Common myeloid progenitor, CD34-positive (primary cell): ENCODE measurements at places on chromosomes 3 and 15.

DNA sequence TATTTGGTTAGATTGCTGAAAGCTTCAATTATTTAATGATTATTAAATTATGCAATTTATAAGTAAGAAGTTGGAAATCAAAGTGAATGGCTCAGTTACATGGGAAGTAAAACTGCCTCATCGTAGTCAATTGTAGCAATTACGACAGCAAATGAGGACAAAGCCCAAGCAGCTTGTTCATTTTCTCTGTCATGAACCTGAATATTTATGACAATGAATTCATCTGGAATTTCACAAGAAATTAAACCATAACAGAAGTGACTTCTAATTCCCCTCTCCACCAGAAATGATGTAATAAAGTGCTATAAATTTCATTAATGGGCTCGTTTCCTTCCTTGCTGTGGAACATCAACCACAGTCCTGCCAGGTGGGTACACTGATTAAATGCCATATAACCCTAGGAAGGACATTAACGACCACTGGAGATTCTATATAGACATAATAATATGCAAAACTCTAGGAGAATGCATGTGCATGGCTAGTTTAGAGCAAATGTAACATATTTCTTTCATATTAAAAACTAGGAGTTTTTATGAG is 273.8 kb upstream of the DCBLD2 start:
- DNase-seq, result peak; percentile 9

DNA sequence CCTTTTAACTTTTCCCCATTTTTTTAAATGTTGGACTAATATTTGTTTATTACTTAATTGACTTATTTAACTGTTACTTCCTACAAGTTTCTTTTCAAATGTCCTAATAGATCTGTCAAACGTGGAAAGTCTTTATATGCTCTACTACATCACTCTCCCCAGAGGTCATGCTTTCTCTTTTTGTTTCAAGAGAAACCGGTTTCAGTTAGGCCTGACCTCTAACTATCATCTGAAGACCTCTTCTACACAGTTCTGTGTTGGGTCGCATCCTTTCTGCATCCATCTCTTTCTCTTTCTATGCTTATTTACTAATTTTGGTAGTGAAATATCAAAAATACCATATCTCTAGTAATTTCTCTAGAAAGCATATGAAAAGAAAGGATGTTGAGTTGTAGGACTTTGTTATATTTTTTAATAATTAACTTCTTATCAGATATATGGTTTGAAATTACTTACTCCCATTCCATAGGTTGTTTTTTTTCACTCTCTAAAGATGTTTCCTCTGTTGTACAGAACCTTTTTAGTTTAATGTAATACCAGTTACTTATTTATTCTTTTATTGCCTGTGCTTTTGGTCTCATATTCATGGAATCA is 781.2 kb upstream of the ARPP21 start:
- no peak for DNase-seq

- no peak for DNase-seq
Measured at GRCh38 chr3:160810362-160811236, 54.6 kb downstream of the PPM1L start.

DNA sequence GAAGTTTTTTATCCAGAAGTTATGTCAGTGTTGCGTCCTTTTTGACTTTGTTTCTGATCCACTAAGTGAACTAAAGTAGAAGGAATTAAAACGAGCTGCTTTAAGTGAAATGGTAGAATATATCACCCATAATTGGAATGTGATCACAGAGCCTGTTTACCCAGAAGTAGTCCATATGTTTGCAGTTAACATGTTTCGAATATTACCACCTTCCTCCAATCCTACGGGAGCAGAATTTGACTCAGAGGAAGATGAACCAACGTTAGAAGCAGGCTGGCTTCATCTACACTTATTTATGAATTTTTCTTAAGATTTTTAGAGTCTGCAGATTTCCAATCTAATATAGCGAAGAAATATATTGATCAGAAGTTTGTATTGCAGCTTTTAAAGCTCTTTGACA is 57.6 kb downstream of the DNAH1 start:
- DNase-seq, result no peak

DNA sequence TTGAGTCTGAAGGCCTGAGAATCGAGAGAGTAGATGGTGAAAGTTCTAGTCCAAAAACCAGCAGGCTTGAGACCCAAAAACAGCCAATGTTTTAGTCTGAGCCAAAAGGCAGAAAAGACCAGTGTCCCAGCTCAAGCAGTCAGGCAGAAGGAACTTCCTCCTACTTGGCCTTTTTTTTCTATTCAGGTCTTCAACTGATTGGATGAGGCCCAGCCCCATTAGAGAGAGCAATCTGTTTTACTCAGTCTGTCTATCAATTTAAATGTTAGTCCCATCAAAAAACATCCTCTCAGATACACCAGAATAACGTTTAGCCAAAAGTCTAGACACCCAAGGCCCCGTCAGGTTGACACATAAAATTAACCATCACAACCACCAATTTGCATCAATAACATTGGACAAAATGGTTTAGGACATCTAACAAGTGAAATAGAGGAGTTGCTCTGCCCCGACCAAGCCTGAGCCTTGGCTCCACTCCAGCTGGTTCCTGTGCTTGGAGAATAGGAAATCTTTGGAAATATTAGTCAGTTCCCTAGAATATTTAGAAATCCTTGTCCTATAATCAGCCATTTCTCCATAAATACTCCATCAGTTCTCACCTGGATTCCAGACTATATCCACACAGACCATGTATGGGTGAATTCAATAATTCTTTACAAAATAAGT is 51.4 kb upstream of the LIPC start:
- DNase-seq, result no peak

GRCh38 chr3:99857278-99857677 is 39.6 kb downstream of the CMSS1 start:
- DNase-seq, result no peak

- DNase-seq, result no peak
Measured at GRCh38 chr3:110955301-110955880, 116.2 kb upstream of the NECTIN3 start.

DNA sequence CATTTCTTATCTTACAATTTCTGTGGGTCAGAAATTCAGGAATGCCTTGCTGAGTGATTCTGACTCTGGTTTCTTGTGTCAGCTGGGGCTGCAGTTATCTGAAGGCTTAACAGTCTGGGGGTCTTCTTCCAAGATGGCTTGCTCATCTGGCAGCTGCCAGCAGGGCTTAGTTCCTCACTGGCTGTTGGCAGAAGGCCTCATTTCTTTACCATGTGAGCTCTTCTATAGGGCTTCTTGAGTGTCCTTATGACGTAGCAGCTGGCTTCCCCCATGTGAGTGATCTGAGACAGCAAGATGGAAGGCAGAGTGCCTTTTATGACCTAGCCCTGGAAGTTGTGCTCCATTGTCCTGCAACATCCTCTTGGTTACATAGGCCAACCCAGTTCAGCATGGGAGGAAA is 82.0 kb upstream of the PDZRN3 start:
- DNase-seq, result no peak

DNA sequence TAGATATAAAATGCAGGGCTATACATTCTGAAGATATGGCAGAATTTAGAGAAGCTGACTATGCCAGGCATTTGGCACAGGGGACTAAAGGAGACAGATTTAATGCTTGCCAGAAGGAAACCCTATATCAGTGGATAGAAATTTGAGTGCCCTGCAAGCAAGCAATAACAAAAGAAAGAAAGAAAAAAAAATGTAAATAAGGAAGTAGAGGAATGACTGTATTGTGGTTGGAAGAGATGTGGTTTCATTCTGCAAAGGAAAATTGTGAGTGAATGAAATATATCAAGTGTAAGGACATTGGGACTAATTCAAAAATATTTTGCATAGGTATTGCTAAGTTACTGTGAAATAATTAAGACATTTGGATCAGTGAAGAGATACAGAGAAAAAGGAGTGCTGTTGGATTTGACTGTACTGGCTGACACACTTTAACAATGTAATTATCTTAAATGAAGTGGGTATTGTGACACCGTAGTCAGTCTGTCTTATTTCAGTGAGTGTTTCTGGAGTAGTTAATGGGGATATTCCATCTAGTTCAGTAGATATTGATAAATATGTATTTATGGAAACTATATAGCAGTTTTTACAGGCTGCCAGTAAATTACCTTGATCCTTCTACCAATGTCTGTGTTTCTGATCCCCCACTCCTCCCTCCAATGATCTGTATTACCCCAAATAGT is 418.2 kb downstream of the CNTN4 start:
- no peak for DNase-seq

- no peak for DNase-seq
Measured at GRCh38 chr3:138356730-138357405, 8.5 kb downstream of the MRAS start.

DNA sequence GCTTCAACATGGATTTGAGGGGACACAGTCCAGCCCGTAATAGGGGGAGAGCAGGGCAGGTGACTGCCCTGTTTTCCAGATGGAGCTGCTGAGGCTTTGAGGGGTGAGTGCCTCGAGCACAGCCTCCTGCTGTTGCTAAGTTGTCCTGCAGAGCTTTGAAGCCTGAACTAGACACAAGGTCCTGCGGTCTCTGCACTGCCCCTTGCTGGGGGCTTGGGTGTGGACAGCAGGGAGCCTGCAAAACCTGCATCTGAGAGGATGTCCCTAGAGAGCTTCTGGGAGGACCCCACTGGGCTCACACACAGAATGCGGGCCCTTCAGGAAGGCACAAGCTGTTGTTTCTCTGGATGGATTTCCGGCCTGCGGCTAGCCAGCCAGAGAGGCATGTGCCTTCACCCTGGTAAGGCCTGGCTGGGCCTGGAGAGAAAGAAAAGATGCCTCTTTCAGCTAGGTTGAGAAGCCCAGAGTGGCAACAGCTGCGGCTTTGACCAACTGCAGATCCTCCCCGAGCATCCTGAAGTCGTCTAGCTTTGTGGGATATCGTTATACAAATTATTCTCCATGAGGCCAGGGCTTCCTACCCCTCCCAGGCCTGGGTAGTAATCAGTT is 226.2 kb downstream of the SLCO3A1 start:
- DNase-seq, result no peak

DNA sequence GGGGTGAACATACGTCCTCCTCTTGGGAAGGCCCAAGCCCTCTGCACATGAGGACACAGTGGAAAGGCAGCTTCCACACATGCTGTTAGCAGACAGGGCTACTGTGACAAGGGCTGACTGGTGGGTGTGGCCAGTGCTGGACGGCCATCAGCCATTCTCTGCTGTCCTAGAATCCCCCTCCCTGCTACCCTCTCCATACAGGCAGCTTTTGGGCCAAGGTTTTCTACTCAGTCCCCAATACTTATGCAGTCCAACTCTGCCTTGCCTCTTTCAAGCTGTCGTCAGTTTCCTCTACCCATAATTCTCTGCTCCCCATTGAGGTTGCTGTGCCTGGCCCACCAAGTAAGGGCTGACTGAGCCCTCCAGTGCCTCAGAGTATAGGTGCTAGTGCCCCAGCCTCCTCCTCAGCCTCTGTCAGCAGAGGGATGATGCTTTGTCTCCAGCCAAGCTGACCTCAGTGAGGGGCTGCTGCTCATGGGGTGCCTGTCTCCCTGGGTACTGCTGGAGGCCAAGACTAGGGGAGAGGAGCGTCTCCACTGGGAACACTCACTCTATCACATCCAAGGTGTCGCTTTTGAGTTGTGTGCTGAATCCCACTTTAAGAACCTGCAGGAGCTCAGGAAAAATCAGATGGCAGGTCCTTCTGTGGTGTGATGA is 2.8 kb downstream of the LOXL1 start:
- DNase-seq, result no peak

- DNase-seq, result no peak
Measured at GRCh38 chr3:64685331-64685799, 2.4 kb downstream of the ADAMTS9 start.

DNA sequence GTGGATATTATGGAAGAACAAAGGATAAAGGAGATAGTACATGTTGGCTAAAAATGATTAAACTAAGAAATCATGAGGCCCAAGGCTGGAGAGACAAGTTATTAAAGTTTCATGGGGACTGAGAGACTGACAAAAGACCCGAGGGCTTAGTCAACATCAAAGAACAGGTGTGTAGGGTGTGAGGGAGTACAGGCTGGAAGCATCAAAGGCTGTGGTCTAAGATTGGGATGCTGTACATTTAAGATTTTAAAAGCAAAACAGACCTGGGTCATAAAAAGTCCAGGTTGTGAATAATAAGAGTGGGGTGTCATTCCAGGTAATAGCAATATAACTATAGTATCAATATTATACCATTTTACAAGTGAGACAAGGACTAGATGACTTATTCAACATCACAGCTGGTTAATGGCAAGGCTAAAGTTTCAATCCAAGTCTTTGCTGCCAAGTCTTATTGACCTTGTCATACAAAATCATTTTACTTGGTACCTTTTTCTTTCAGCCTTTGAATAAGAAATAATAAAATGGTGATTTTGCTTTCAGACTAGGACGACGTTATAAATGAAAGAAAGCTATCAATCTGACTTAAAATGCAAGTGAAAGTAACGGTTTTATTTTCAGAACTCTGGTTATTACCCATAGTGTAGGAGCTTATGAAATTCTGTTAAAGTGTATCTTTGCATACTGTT is 211.6 kb downstream of the TNIK start:
- DNase-seq, result no peak

GRCh38 chr3:56137415-56137814 is 330.9 kb downstream of the ERC2 start:
- DNase-seq, result no peak

DNA sequence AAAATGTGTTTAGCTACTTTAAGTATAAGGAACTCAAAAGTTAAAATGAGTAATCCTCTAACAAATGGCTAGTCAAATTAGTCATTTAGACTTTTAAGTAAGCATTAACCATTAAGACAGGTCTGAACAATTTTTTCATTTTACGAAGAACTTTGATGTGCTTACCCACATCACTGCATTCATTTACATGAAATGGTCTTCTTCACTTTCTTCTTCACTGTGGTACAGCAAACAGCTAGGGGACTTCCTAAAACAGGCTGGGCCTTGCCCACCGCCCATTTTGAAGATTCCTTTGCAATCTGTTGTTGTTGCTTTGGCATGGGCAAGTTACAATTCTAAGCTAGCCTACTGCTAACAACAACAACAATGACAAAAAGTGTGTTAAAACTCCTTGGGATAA is 67.4 kb downstream of the CBLB start:
- DNase-seq, result no peak

DNA sequence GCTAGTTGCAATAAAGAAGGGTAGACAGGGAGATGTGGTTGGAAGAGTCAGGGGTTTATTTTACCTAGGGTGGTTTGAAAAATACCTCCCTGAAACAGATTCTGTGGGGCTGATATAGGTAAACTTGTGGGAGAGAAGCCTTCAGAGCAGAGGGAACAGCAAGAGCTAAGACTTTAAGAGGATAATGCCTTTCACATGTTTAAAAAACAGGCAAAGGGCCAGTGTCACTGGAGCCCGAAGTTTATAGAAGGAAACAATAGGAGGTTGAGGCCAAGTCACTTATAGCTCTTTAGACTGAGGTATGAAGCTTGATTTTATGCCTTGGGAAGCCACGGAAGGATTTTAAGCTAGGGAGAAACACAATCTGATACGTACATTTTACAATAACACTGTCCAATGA is 448.7 kb downstream of the TAFA4 start:
- DNase-seq, result no peak

GRCh38 chr3:150372722-150373121 is 35.4 kb upstream of the TSC22D2 start:
- DNase-seq, result no peak

GRCh38 chr3:184574515-184575417 is 13.2 kb downstream of the EPHB3 start:
- DNase-seq, result no peak

GRCh38 chr3:128282380-128283196 is 129.3 kb downstream of the EEFSEC start:
- no peak for DNase-seq
